ENCODE measurements at places on chromosomes 4 and X.

DNA sequence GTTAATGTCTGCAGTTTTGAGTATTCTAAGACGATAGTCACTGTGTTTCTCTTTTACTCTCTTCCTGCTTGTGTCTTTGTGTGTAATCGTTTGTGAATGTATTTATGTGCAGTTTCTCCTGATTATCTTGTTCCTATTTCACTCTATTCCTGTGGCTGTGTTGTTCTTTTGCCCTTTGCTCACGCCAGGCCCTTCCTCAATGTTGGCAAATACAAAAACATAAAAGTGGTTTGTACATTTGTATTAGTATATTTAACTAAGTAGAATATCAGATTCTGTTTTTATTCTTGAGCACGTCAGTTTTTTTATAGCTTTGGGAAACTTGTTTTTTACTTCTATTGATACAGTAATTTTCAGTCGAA is 107.6 kb upstream of the BMPR1B start:
- no peak for DNase-seq

DNA sequence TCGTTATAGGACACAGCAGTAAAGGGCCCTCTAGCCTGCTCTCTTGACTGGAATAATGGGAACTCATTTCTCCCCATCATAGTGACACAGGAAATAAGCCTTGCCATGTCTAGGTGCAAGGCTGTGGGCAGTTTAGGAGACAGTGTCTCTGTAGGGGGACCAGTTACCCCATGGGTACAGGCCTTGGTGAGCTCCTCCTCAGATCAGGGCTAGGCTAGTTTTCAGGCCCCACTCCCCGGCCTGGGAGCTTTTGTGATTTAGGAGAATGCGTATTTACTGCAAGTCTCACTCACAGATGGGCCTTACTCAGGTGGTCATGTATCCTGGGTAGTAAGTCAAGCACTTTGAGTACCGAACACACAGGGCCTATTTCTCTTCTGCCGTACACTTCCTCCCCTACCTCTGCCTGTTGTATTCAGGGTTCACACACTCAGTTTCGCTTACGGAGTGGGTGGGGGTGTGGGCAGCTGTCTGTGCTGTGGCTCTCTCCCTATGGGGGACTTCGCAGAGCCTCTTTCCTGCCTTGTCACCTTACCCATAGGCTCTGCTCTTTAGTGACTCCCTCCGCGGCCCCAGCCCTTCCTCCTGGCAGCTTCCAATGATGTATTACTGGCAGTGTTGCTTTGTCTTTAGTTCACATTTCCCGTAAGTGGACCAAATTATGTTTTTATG is 34.2 kb downstream of the FAM193A start:
- peak; percentile 82 for DNase-seq

DNA sequence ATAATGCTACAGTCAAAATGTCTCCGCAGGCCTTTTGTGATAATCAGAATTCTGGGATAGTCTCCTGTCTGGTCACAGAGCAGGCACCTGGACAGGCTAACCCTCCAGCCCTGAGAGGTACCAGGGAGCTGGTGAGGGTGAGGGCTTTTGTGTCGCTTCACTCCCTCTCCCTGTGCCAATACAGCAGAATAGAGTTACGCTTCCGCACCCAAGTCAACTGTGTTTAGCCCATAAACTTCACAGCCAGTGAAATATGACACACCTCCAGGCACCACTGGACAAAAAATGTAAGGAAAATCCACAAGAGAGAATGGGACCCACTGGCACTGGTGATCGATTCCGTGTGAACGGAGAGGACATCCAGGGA is 1.3 kb downstream of the GAK start:
- no peak for DNase-seq

GRCh38 chrX:13936521-13937225 is 93.0 kb downstream of the GEMIN8 start:
- no peak for DNase-seq

- no peak for DNase-seq
Observed at GRCh38 chrX:13014111-13015096, 30.0 kb downstream of the FAM9C start.
